ENCODE measurements at places on chromosomes 12 and 14.

- no peak for DNase-seq
Observed at GRCh38 chr12:70451528-70451927, 85.4 kb downstream of the KCNMB4 start.

GRCh38 chr12:108616941-108617858 is 16.5 kb downstream of the SELPLG start:
- no peak for DNase-seq

GRCh38 chr12:28108599-28108998 is 81.7 kb upstream of the CCDC91 start:
- peak; percentile 64 for DNase-seq

DNA sequence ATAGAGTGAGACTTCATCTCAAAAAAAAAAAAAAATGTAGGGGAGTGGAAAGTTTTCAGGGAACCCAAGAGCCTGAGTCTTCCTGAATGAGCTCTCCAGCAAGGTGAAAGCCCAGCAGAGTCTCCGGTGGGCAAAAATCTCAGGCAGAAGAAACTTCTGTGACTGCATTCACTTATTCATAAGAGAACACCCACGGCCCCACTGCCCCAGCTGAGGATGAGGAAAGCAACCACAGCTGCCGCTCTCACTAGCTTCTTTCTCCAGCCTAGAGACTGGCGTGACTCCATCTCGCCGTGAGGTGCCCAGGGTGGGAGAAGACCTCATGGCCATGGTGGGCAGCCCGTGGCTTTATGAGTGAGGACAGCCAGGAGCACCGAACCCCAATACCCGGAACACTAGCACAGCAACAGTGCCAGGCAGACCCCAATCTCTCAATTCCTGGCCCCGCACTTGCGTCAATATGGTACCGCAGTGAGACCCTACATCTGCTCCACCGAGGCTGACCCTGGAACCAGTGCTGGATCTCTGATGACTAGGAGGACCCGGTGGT is 29.7 kb upstream of the DYNC1H1 start:
- DNase-seq, result no peak

DNA sequence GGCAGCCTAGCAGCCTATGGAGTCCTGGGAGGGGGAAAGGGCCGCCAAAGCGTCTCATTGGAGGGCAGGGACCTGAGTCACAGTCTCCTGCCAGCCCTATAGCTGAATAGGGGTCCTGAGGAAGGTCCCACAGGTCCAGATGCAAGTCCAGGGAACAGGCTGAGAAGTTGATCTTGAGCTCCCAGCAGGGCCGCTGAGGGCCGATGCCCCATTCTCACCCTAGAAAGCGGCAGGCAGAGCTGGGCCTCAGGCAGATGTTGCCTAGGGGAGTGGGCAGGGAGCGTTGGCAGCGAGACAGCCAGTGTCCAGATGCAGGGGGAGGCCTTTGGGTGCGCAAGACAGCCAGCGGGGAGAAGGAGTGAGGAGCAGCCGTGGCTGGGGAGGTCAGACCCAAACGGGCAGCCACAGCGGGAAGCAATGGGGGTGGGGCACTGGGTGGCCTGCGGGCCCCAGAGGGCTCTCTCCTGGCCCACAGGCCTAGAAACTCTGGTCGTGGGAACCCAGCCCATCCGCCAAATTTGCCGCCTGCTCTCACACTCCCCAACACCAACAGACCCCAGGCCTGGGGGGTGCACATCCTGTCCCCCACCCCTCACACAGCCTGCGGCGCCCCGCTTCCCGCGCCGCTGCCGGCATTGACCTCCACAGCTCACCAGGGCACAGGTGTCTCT is 1.1 kb downstream of the HDAC7 start:
- DNase-seq, result peak; percentile 42

DNA sequence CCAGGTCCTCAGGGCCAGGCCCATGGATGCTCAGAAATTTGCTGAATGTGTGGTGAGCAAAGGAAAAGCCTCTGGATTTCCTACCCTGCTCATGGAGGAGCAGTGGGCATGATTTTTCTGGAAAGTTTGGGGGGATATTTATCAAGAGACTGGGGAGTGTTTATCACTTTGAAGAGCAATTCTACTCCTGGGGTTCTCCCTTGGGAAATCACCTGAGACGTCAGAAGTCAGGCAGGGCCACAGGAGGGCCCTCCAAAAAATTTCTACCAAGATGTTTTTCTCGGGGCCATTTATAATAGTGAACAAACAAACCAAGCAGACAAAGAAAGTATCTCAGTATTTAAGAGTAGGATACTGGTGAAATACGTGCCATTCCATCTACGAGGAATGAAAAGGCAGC is 20.1 kb upstream of the EIF2B2 start:
- DNase-seq, result no peak

GRCh38 chr12:132362996-132363660 is 33.7 kb upstream of the GALNT9 start:
- DNase-seq, result no peak

- no peak for DNase-seq
Observed at GRCh38 chr12:112430929-112431328, 12.2 kb downstream of the PTPN11 start.

- no peak for DNase-seq
Observed at GRCh38 chr12:11656550-11656949, 7.1 kb downstream of the ETV6 start.

DNA sequence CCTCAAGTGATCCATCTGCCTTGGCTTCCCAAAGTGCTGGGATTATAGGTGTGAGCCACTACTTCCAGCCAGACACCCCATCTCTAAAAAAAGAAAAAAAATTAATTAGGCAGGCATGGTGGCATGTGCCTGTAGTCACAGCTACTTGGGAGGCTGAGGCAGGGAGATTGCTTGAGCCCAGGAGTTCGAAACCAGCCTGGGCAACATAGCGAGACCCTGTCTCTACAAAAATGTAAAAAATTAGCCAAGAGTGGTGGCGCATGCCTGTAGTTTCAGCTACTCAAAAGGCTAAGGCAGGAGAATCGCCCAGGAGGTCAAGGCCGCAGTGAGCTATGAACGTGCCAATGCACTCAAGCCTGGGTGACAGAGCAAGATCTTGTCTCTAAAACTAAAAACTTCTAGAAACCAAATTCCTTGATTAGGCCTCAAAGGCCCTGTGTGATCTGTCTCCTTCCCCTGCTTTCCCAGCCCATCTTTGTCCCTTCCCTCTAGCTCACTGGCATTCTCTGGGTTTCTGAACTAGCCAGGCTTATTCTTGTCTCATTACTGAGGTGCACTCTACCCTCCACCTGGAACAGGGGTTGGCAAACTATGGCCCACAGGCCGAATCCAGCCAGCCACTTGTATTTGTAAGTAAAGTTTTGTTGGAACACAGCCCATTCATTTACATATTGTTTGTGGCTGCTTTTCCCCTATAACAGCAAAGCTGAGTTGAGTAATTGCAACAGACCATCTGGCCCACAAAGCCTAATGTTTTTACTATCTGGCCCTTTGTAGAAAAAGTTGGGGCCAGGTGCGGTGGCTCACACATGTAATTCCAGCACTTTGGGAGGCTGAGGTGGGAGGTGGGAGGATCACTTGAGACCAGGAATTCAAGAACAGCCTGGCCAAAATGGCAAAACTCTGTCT is 17.2 kb upstream of the TPCN1 start:
- DNase-seq, result no peak

DNA sequence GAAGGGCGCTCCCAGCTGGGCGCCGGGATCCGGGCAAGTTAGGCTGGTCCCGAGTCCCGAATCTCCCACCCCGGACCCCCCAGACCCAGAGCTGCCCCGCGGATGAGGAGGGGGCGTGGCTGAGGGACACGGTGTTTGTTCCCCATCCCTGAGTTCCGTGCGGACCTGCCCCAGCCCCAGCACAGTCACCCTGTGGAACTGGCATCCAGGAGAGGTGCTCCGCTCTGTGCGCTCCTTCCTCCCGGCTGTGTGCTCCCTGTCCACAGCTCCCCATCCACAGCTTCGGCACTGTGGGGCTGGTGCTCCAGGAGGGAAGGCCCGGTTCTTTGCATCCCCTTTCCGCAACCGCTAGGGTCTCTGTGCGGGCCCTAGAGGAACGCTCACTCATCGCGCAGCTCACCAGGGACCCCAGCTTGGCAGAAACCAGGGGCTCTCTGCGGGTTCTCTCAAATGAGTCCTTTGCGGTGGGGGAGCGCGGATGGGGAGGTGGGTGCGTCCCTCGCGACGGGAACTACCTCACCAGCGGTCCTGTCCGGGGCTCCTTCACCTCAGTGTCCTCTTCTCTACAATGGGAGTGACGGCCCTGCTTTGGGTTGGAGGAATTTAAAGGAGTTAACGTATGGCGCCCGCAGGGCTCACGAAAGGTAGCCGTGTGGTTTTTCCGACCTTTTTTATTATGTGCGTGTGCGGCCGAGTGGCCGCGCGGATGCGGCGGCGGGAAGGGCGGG is 845 bp downstream of the TMEM132C start:
- DNase-seq, result no peak

DNA sequence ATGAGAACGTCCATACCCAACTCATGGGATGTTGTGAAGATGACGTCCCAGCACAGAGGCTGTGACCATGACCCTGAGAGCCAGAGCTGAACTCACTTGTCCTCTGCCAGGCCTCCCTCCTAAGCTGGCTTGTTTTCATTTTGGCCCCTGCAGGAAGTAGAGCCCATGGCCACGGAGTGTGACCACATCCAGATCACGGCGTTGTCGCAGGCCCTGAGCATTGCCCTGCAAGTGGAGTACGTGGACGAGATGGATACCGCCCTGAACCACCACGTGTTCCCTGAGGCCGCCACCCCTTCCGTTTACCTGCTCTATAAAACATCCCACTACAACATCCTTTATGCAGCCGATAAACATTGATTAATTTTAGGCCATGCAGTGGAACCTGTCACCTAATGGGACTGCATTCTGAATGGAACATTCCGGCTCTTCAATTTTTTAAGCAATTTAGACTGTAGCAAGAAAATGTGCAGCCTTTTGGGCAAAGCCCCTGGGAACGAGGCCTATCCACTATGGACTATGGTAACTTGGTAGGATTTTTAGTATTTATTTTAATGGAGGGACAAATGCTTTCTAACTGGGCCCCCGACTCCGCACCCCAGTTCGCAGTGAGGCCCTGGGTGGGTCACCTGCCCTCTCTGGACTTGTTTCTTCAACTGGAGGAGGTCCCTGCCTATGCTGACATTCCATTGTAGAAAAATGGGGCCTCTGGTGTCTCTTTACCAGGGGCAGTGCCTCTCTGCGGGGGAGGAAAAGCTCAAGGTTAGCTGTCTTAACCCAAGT is 19.6 kb downstream of the OTUB2 start:
- no peak for DNase-seq

- no peak for DNase-seq
Observed at GRCh38 chr12:54579258-54579657, 9.2 kb downstream of the PPP1R1A start.

DNA sequence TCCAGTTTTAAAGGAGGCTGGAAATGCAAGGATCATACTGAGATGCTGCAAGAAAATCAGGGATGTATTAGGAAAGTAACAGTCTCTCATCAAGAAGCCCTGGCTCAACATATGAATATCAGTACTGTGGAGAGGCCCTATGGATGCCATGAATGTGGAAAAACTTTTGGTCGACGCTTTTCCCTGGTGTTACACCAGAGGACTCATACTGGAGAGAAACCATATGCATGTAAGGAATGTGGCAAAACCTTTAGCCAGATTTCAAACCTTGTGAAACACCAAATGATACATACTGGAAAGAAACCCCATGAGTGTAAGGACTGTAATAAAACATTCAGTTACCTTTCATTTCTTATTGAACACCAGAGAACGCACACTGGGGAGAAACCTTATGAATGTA is 24.5 kb downstream of the ZNF891 start:
- DNase-seq, result no peak

DNA sequence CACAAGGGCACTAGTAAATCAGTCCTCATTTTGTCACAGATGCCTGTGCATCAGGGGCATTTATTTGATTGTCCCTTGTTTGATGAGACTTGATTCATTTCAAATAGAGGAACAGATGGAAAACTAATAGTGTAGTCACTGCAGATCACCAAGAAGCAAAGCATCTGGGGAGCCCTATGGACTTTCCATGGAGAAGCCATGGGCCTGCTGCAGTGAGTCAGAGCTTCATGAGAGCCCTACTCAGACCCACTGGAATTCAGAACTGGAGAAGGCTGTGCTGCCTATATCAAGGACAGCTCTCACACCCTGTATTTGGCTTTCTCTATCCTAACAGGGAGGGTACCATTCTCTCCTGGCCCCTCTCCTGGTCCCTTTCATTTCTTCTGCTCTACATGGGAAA is 126.2 kb downstream of the GRIP1 start:
- DNase-seq, result no peak

GRCh38 chr12:90827567-90827966 is 127.4 kb downstream of the CCER1 start:
- no peak for DNase-seq

DNA sequence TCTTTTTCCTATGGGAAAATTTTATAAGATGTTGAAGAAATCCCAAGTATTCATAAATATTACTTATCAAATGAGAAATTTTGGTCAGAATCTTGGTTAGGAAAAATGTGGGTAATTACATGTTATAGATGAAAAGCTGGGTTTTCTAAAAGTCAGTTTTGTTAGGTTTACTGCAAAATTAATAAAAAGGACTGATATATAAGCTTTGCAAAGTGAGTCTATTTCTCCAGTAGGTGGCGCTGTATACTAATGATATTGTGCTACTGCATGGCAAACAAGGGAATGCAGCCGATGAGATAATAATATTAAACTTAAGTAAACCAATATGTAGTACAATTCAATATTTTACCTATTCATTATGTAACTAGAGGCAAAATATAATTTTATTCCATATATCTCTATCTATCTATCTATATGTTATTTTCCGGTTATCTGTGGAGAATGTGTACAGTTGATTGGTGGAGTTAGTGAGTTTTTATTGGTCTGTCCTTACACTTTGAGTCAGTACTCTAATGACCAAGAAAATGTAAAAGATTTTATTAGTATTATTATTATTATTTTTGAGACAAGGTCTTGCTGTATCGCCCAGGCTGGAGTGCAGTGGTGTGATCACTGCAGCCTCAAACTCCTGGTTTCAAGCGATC is 32.9 kb downstream of the MIPOL1 start:
- peak; percentile 61 for DNase-seq

DNA sequence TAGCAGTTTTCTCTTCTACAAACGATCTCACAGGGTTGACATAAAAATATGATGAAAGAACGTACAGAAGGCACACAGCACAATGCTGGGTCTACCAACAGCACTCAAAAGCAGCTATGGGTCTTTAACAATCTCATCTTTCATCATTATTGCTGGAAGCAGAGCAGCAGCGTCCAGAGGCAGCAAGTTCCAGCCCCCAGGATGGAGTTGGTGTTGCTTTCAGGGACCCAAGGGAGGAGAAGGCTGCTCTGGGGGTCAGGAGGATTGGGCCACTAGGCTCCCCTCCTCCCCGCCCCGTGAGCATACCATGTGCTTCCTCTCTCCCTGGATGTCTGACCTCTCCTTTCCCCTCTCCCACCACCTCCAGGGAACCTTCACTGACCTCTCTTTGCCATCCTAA is 13.3 kb downstream of the KCTD10 start:
- DNase-seq, result peak; percentile 36

GRCh38 chr12:2666846-2667245 is 127.9 kb upstream of the FKBP4 start:
- no peak for DNase-seq

- peak; percentile 37 for DNase-seq
Observed at GRCh38 chr14:77151918-77152588, 10.5 kb upstream of the ZDHHC22 start.

DNA sequence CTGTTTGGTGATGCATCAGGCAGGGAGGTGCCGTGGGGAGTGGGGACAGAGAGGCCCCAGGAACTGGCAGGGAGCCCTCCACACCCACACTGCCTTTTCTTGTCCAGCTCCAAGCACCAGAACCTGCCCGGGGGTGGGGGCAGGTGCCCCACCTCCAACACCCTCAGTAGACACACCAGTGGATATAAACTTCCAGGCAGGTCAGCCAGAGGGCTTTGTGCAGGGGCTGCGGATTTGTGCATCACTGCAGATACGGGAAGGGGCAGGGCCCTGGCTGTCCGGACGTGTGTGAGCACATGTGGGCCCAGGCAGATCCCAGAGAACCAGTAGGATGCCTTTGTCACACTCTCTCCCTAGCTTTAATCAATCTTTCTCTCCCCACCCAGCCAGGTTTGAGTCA is 1.3 kb upstream of the TGM1 start:
- DNase-seq, result no peak
